ENCODE measurements at places on chromosomes 4 and X.
A peak's percentile ranks its signal among the peaks of the same experiment; 100 is the strongest.

GRCh38 chr4:152591876-152592275, 56.0 kb upstream of the FBXW7 start:
- no peak for DNase-seq

- DNase-seq: no peak
These were observed 107.8 kb downstream of the GATB start for GRCh38 chr4:151652841-151653547.

DNA sequence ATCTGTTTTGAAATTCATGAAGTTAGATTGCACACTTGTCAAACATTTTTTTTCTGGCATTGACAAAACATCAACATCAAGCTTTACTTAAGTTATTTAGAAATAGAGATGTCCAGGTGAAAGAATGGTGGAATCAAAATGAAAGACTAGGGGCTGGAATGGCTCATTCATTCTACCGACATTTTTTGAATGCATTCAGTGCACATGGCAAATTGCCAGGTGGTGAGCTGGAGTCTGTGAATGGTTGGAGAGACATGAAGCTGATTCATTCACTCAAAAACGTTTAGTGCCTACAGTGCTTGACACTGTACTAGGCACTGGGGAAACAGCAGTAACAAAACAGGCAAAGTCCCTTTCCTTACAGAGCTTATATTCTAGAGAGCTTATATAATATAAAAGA, 292.4 kb downstream of the PPP1R2C start:
- no peak for DNase-seq

GRCh38 chr4:25100021-25100555, 60.2 kb downstream of the SEPSECS start:
- no peak for DNase-seq

GRCh38 chrX:10074241-10074941, 82.4 kb upstream of the CLCN4 start:
- no peak for DNase-seq

GRCh38 chrX:135315864-135316263, 6.6 kb downstream of the ETDC start:
- no peak for DNase-seq

- no peak for DNase-seq
These were observed 102.7 kb upstream of the TBC1D9 start for GRCh38 chr4:140858897-140859296.

GRCh38 chr4:186019269-186019668, 49.7 kb upstream of the TLR3 start:
- no peak for DNase-seq

DNA sequence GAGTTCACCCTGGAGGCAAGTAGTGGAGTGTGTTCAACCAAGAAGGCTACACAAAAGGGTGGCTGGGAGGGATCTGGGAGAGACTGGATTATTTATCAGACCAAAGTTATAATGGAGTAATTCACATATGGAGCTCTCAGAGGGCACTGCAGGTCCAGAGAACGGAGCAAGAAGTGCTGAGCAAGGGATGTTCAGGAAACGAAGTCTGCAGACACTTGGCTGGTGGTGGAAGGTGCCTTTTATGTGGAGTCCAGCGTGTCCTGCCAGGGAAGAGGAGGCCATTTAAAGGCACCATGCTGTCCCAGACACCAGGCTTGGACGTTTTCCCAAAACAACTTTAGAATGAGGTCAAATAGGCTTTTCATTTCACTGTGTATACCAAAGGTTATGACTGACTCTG, 130.1 kb downstream of the CEP135 start:
- no peak for DNase-seq

- DNase-seq: no peak
These were observed 34.0 kb upstream of the ENPP6 start for GRCh38 chr4:184251670-184251980.

- DNase-seq: peak; percentile 46
These were observed 8.0 kb downstream of the TBC1D14 start for GRCh38 chr4:6917461-6918271.

All from T-cell (primary cell).